ENCODE measurements at places on chromosomes 11 and 22. TPM values are rescaled to one million over a fixed set of nuclear protein-coding genes. Genes with fewer than 3 reads are reported as not detected.

Gene RASL10A
- total RNA-seq, result 2.6 TPM

- no peak for DNase-seq
Observed at GRCh38 chr11:14445542-14446530, 53.8 kb downstream of the COPB1 start.

GRCh38 chr22:46088541-46089311 is 61.6 kb upstream of the PPARA start:
- no peak for DNase-seq

Gene SCUBE2
- total RNA-seq, result 2.8 TPM
